ENCODE measurements at places on chromosomes 7 and 10.

GRCh38 chr10:61895898-61896600, 5.5 kb upstream of the ARID5B start:
- DNase-seq: no peak

- DNase-seq: no peak
Observed at GRCh38 chr10:128280271-128280670, 154.0 kb upstream of the MKI67 start.

GRCh38 chr10:51250278-51250920, 176.1 kb downstream of the PRKG1 start:
- no peak for DNase-seq

GRCh38 chr10:24723386-24723787, 300 bp downstream of the ARHGAP21 start:
- DNase-seq: no peak

GRCh38 chr7:102296179-102296438, 9.4 kb downstream of the SH2B2 start:
- no peak for DNase-seq

DNA sequence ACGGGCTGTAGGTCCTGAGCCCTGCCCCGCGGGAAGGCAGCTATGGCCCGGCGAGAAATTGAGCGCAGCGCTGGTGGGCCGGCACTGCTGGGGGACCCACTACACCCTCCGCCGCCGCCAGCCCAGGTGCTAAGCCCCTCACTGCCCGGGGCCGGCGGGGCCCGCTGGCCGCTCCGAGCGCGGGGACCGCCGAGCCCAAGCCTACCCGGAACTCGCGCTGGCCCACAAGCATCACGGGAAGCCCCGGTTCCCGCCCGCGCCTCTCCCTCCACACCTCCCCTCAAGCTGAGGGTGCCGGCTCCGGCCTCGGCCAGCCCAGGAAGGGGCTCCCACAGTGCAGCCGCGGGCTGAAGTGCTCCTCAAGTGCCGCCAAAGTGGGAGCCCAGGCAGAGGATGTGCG, 5.5 kb upstream of the CACUL1 start:
- no peak for DNase-seq

DNA sequence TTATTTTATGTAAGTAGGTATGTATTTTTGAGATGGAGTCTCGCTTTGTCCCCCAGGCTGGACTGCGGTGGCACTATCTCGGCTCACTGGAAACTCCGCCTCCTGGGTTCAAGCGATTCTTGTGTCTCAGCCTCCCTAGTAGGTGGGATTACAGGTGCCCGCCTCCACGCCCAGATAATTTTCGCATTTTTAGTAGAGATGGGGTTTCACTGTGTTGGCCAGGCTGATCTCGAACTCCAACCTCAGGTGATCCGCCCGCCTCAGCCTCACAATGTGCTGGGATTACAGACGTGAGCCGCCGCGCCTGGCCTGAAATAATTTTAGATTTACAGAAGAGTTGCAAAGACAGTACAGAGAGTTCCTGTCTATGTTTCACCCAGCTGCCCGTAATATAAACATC, 37.5 kb downstream of the PFKFB3 start:
- no peak for DNase-seq
